ENCODE measurements at places on chromosomes 2 and 18.

GRCh38 chr2:170696948-170697347 is 18.2 kb upstream of the SP5 start:
- no peak for DNase-seq

DNA sequence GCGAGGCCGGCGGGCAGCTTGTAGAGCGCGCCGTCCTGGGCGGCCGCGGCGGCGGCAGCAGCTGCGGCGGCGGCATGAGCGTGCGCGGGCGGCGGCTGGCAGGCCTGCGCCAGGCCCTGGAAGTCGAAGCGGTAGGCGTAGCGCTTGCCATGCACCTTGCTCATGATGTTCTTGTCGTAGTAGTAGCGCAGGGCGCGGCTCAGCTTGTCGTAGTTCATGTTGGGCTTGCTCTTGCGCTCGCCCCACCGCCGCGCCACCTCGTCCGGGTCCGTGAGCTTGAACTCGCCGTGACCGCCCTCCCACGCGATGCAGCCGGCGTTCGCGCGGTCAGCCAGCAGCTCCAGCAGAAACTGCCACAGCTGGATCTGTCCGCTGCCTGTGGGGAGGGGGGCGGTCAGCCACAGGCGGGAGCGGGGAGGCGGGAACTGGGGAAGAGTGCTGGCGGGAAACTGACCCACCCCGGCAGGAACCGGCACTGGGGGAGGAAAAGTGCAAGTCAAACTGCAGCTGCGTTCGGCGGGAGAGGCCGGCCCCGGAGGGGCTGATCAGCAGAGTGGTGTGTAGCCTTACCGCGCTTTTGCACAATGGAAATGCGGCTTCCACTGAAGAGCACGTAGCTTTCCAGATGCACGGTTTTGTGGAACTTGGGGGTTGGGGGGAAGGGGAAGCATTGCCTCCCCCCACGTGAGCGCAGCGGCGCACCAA is 3.0 kb downstream of the FEV start:
- no peak for DNase-seq

DNA sequence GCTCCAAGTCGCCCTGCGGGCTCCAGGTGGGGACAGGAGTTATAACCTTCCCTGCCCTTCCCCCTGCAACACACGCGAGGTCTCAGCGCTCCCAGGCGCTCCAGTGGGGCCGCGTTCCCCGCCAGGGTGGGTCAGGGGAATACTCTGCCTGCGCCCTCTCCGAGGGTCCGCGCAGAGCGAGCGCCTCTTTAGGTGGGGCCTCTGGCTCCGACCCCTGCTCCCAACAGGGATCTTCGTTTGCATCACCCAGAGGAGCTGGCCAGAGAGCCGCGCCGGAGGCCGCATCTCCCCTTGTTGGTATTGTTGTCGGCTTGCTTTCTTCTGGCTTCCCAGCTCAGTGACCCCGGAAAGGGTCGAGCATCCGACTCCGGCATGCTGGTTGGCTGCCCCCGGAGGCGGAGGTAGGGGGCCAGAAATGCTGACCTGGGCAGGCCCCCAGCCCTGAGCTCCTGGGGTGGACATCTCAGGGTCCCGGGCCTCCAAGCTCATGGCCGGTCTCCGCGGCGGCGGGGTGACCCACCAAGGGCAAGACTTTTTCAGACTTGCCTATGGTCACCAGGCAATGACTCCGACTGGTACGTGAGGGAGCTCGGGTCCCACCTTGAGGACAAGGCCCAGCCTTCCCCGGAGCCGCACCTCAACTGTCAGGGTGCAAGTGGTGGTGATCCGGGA is 11.2 kb upstream of the EN1 start:
- no peak for DNase-seq

- no peak for DNase-seq
Measured at GRCh38 chr2:122635686-122636085, 880.2 kb downstream of the TSN start.

DNA sequence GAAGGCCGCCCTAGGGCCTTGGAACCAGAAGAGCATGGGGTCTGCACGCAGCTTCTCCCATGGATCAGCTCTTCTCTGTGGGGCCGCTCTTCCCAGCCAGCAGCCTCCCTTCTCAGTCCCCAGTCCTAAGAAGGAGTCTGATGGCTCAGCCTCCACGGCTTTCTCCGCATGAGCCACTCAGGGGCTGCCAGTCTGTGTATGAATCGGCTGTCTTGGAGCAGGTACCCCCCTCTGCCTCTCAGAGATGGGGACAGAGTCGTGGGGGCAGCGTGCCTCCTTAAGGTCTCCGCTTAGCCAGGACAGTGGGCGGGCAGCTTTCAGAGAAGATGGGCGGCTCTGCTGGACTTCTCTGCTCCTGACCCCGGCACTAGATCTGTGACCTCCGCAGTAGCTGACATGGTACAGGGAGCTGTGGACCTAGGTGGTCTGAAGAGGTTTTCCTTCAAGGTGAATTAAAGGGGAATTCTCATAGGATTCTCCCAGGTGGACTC is 21.6 kb downstream of the INPP5D start:
- no peak for DNase-seq

GRCh38 chr2:138502255-138503086 is 901 bp downstream of the SPOPL start:
- no peak for DNase-seq

DNA sequence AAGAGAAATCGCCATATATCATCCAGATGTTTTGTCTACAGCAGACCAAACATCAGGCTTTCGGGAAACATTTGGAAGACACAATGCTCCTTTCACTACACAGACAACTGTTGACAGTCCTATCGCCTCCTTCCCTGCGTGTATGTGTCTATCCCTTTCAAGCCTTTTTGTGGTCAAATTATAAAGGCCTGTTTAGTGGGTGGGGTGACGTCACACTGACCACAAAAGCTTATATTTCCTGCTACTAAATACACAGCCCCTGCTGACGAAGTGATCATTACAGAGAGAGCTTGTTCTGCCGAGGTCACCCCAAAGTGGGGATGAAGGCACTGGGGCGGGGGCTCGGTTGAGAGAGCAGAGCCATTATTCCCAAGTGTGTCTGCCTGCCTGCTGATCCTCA is 302.7 kb upstream of the TNP1 start:
- DNase-seq, result no peak

GRCh38 chr2:241601841-241602240 is 35.1 kb downstream of the THAP4 start:
- no peak for DNase-seq

GRCh38 chr2:129431881-129432280 is 547.6 kb upstream of the RAB6C start:
- no peak for DNase-seq

- no peak for DNase-seq
Measured at GRCh38 chr2:164545484-164545883, 75.8 kb downstream of the GRB14 start.

GRCh38 chr2:85712849-85713612 is 18.9 kb downstream of the GNLY start:
- no peak for DNase-seq

Measured in H54 (cell line).